Left renal cortex interstitium (tissue), 4 donors: ENCODE measurements at places on chromosomes 16 and 17.

GRCh38 chr16:5412731-5413130 lies 315.1 kb upstream of the EEF2KMT start:
- DNase-seq = no peak

DNA sequence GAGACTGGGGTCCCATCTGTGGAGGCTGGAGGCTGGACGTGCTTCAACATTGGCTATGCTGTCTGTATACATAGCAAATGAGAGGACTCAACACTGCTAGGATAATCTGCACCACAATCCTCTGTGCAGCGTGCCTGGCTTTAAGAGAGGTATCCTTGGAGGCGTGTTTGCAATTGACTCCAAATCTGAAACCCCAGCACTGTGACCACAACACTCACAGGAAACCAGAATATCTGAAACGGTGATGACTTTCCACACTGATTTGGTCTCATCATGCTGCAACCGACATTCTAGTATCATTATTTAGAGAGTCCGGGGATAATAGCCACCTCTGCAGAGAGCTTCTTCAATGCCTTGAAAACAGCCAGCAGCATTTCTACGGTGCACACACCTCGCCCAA lies 35.1 kb downstream of the TLE7 start:
- DNase-seq = no peak

DNA sequence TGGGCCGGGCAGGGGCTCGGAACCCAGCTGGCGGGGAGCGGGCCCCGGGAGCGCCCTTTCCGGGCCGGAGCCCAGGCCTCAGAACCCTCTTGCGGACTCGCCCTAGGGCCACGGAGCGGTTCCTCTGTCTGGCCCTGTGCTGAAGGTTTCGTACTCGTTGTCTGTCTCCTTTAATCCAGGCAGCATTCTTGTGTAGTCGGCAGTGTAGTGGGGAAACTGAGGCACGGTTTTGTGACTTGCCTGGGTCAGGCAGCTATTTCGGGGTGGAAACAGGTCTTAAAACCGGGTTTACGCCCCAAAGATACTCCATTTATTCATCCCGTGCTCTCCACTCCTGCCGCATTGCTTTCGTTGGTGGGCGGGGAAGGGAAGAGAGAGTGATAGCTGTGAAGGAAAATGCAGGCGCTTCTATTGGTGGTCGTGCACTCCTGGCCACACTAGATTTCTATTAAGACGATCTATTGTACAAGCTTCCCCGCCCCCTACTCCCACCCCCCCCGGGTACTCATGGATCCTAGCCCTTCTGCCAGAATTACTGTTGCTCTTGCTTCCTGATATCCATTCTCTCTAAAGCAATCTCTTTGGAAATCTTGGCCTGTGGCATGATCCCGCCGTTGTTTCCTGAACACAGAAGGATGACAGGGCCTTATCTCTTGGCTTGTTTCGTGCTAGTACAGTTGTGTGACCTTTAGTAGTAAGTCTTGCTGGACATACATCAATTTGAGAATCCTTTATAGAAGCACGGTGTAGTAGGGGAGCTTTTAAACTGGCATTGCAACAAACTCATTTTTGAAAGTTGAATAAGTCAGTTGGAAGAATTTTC lies 751 bp downstream of the DCAF7 start:
- DNase-seq = no peak

DNA sequence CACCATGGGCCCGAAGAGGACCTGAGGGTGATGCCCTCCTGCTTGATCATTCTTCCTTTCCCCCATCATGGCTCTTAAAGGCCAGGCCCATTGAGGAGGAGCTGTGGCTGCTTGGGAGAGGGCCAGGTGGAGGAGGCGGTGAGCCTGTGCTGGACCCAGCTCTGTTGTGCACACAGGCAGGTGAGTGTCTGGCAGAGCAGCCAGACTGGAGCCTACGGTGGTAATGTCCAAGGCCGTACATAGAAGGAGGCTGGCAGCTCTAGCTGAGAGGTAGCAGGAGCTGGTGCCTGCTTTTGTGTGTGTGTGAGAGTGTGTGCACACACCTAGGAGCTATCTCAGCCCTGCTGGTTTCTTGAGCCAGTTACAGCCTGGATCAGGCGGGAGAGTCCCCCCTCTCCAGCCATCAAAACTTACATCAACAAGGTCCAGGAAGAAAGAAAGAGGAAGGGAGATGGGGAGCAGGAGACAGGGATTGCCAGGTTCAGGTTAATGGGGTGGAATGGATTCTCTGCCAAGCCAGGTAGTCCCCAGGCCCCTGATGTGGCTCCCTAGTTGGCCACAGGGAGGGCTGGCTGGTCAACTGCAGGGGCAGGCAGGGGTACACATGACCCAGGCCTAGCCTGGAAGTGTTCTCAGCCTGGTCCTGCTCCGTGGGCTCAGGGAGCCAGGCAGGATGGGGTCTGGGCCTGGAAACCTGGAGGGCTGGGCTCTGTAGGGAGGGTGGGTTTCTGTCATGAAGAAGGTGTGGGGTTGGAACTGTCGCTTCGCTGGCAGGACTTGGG lies 107.1 kb downstream of the RAP1GAP2 start:
- no peak for DNase-seq

DNA sequence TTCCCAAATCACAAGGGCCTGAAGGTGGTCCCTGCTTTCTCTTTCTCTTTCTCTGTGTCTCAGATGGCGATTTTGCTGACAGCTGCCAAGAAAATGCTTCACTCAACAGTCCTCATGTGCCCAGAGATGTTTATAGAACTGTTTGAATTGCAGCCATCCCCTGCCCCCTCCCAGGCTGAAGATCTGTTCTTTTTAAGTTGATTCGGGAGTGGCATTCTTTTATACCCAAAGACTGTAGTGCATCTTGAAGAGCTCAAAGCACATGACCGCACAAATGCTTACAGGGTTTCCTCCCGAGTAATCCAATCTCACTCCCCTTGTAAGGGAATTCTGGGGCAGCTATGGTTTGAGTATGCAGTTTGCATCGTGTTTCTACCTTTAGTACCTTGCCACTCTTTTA lies 75.7 kb downstream of the SEC14L1 start:
- DNase-seq = no peak

GRCh38 chr17:56737421-56738161 lies 96.1 kb downstream of the C17orf67 start:
- no peak for DNase-seq
